ENCODE measurements at places on chromosomes 7 and 10.

DNA sequence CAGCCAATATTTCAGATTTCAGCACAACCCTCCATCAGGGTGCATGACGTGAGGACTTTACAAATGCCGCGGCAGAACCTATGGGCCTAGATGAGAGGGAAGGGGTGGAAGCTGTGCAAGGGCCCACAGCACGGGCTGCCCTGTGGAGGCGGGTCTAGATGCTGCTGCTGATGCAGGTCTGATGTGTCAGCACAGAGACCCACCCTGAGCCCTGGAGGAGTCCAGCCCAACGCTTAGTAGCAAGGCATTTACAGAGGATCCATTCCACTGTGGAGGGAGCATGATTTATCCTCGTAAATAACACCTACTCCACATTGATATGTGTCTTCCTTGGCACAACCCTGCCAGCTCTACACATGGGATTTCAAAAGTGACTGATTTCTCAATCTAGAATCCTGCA, 48.5 kb downstream of the MYL10 start:
- DNase-seq, result no peak

DNA sequence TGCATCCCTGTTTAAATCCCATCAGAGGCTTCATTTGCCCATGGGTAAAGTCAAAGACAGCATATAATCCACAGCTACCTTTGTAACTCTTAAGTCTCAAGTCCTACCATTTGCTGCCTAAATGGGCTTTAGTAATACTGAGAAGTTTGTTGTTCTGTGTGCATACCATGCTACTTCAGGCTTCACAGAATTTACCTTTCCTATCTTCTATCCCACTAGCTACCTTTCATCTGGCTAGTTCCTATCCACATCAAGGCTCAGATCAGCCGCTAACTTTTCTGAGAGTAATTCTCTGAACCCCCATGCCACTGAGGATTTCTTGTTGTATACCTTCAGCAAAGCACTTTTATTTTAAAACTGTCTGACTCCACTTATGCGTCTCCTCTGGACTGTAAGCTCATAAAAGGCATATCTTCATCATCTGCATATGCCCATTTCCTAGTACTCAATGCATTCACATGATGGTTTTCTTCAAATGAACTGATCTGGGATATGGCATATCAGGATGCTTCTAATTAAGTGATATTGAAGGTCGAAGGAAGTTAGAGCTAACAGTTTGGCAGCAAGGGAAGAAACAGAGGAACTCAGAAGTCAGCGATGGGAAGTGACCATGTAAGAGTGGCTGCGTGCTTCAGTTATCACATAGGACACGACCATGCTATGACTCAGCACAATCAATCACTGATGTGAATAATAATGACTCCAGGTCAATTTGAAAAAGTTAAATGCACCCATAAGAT, 283.9 kb upstream of the DKK1 start:
- DNase-seq, result no peak

DNA sequence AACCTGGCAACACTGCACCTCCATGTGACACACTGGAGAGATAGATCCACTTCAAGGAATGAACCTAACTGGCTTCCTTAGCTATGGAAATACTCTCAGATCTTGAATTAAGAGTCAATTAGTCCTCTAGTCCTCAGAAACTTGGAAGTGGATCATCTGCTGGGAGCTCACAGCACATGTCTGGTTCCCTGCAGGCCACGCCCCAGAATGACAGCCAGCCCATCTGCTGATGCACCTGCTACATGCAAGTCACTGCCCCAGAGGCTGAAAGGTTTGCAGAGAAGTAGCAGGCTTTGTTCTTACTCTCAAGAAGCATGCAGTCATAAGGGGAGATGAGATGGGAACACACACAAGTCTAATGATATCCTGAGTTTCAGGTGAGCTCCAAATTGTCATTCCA, 275.9 kb downstream of the SKAP2 start:
- no peak for DNase-seq

DNA sequence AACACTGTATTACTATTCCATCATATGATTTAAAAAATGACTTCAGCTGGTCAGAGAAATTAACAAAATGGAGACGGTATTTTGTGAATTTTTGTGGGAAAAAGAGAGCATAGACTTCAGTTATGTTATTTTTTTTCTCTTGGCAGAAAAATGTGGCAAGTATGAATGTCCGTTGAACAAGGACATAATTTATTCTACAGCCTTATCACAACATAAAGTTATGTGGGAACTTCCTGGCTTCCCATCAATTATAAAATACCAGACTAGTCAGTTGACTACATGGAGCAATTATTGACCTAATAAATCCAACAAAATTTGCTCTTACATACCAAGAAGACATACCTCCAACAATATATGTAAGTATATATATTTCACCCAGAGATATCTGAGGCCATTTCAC, 88.6 kb upstream of the PPP1R3A start:
- DNase-seq, result no peak

- DNase-seq, result no peak
These were observed 1160.3 kb upstream of the AUTS2 start for GRCh38 chr7:68438016-68438415.
